ENCODE measurements at places on chromosomes 1 and 21. TPM values are rescaled to one million over a fixed set of nuclear protein-coding genes. Genes with fewer than 3 reads are reported as not detected.

- DNase-seq = no peak
Measured at GRCh38 chr1:22077728-22078127, 25.2 kb downstream of the CDC42 start.

GRCh38 chr1:119266386-119266785, 102.2 kb upstream of the HAO2 start:
- DNase-seq = no peak

The LDLRAD2 gene
- 0.12 TPM for total RNA-seq

- no peak for DNase-seq
Measured at GRCh38 chr1:64356636-64357256, 113.2 kb upstream of the CACHD1 start.

- no peak for DNase-seq
Measured at GRCh38 chr1:78339490-78339889, 151.3 kb upstream of the PTGFR start.

The ZNF678 gene
- 7.0 TPM for total RNA-seq

DNA sequence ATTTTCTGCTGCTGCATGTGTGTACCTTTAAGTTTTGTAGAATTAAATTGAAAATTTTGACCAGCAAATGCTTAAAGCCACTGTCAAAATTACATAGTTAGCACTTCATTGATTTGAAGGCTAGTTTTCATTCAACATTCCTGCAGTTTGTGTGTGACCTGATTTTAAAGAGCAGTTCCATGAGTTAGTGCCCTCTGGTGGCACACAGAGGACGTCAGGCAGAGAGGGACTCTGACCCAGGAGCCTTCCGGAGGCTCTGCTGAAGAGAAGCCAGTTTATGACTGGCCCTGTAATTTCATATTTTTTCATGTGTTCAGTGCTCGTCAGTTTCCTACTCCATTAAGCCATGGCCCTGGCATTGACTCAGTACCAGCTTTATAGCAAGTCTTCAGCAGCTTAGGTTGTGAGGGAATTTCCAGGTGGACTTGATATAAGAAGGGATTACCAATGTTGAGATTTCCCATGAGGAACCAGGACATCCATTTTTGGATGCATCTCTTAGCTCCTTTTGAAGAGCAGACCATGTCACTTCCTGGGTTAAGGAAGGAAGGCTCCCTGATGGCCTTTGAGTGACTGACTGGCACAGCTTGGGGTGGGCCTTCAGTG, 104.7 kb downstream of the CAMTA1 start:
- peak; percentile 57 for DNase-seq

DNA sequence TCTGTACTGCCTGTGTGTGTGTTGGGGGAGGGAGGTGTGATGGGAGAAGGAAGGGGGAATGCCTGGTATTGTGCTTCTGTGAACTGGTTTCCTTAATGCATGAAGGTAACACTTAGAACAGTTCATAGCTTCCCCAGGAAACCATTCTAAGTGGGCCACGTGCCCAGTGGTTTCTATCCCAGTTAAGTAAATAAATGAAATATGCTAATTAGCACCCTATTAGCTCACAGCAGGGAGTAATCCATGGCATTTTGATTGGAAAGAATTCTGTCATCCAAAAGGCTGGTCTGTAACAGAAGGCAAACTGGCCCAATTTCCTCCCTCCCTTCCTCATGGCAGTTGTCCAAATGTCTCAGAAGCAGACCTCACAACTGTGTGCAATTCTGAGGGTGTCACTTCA, 199.3 kb downstream of the TTLL7 start:
- DNase-seq = no peak

The SMG5 gene
- 118 TPM for total RNA-seq

DNA sequence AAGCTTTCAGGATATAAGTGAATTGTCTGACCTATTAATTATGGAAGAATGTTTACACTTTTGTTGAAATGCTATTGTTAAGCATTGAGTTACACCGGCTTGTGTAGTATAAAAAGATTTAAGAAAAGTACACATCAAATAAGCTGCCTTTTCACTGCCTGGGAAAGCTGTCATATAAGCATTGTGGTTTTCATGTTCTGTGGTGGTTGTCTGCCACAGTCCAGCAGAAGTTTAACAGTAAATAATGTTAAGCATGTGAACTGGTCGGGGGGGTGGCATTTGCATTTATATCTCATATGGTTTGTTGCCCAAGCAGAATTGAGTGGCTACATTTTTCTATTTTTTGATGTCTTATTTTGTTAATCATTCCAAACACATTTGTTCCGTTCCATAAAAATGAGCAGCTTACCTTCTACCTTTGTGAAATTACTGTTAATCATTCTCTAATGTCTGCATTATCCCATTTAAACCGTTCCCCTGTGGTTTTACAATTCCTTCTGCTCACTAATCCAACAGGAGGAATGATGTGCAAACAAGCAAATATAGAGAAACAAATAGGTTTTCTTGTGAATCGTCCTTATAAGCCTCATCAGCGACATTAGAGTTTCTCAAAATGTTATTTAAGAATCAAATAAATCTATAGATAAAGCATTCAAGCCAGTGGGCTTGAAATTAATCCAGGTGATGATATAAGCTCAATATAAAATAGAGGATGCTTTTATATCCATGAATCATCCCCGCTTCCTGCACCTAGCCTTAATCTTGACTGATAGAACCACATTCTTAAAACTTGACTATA, 160.8 kb upstream of the SAMSN1 start:
- DNase-seq = no peak

The CDC7 gene
- 16.0 TPM for total RNA-seq

DNA sequence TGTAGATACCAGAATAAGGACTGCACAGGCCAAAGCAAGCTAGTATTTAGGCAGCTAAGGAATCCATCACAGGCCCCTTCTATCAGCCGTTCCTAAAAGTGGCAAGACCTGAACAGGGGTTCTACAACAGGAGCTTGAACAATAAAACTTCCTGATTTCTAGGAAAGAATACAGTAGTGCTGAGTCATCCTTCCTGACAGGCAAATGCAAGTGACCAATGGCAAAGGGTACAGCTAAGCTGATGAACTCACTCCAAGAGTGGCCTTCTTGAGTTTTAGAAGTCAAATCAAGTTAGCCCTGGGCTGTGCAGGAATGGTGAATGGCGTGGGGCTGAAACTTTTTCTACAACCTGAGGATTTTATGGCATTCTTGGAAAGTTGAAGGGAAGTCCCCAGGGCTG, 112.9 kb downstream of the GREM2 start:
- DNase-seq = no peak

The NES gene
- total RNA-seq = 7.4 TPM

- no peak for DNase-seq
Measured at GRCh38 chr1:25055961-25056360, 125.9 kb upstream of the RUNX3 start.

The KRTAP12-1 gene
- not detected for total RNA-seq

GRCh38 chr1:12573015-12573825, 44.8 kb downstream of the DHRS3 start:
- no peak for DNase-seq

The SLAMF9 gene
- not detected for total RNA-seq

DNA sequence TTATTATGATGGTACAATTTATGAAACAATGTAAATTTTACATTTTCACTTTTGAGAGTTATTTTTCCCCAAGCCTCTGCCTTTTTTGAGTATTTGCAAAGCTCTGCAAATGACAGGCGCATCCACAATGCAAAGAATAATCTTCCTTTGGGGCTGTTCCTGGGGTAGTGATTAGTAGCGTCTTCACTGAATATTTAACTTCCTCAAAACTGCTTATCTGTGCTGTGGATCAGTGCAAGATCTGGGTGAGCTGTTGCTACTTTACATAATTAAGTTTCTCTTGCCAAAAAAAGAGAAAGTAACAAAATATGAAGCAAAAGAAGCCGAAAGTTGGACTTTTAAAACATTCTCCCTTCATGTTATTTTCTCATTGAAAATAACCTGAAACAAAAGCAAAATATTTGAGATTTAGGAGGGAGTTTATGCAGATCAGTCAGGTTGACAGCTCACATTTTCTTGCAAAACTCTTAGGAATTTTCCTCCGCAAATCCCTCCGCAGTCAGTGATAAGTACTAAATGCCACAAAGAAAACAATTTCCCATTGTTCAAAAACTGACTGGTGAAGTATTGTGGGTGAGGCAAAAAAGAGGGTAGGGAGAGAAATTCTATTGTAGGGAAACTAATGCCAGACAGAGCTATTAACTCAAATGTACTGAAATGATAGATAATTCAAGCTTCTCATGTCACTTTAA, 276.4 kb upstream of the B3GALT2 start:
- DNase-seq = peak; percentile 49

The MAPKAPK2 gene
- total RNA-seq = 93.7 TPM

The CGN gene
- 113 TPM for total RNA-seq
